ENCODE measurements at places on chromosomes 5 and 9. TPM values are rescaled to one million over a fixed set of nuclear protein-coding genes. Genes with fewer than 3 reads are reported as not detected.

Gene TOR4A
- total RNA-seq, result 19.9 TPM

Gene SLCO6A1
- total RNA-seq, result not detected

Gene IL5
- total RNA-seq, result not detected

Gene CARD9
- 0.24 TPM for total RNA-seq

Gene C1QTNF3
- total RNA-seq, result 0.41 TPM

Gene NNT
- 34.0 TPM for total RNA-seq

Gene FLT4
- 0.17 TPM for total RNA-seq

Gene UGT3A1
- total RNA-seq, result not detected

Gene RASEF
- total RNA-seq, result 0.07 TPM

Gene CAVIN4
- 0.67 TPM for total RNA-seq

Gene PCDHAC2
- total RNA-seq, result 4.6 TPM

Gene KIF27
- 3.9 TPM for total RNA-seq

Gene SLC36A2
- not detected for total RNA-seq

Gene FBP2
- total RNA-seq, result not detected

Gene ORM2
- not detected for total RNA-seq

Gene INPP5E
- total RNA-seq, result 12.6 TPM

Gene SOWAHA
- total RNA-seq, result 0.03 TPM

Gene SPAG8
- 0.58 TPM for total RNA-seq

Gene CDX1
- total RNA-seq, result not detected

Gene TRIM23
- total RNA-seq, result 6.6 TPM

Gene NDUFS6
- 84.6 TPM for total RNA-seq

Gene IFNA2
- not detected for total RNA-seq

Gene GPR151
- not detected for total RNA-seq

Gene RPS14
- total RNA-seq, result 2,193 TPM

Gene LHX6
- 0.44 TPM for total RNA-seq

Gene MEF2C
- total RNA-seq, result 0.41 TPM

Gene CDC20B
- total RNA-seq, result not detected

Gene SAXO1
- total RNA-seq, result not detected

Gene C9orf57
- not detected for total RNA-seq

Gene SPARC
- 490 TPM for total RNA-seq

Gene TIMD4
- total RNA-seq, result not detected

Gene SPAAR
- total RNA-seq, result not detected

Gene WWC1
- total RNA-seq, result 37.9 TPM

Gene NUTM2G
- not detected for total RNA-seq

Gene NUDCD2
- total RNA-seq, result 23.8 TPM

Gene SECISBP2
- 21.5 TPM for total RNA-seq

Gene SLC6A19
- total RNA-seq, result not detected

Gene CXXC5
- total RNA-seq, result 1.0 TPM

Gene OR1Q1
- total RNA-seq, result not detected

Gene CYLC2
- total RNA-seq, result not detected

Gene PHF24
- total RNA-seq, result 0.54 TPM

Gene CENPK
- total RNA-seq, result 33.3 TPM

Gene CRHBP
- total RNA-seq, result not detected

Gene LCN1
- total RNA-seq, result not detected

Gene SHROOM1
- 2.9 TPM for total RNA-seq

Gene OR2V1
- total RNA-seq, result not detected

Gene TRPM6
- total RNA-seq, result 0.28 TPM

Gene NEUROG1
- not detected for total RNA-seq

Gene SCAMP1
- 25.4 TPM for total RNA-seq

Gene LCN10
- not detected for total RNA-seq

Gene SLC6A18
- total RNA-seq, result not detected

Gene ADAMTS16
- total RNA-seq, result not detected

Gene CCDC180
- total RNA-seq, result 0.54 TPM

Gene CFAP157
- not detected for total RNA-seq

Gene STKLD1
- total RNA-seq, result 0.49 TPM

Gene CCDC192
- total RNA-seq, result not detected

All from foreskin keratinocyte (primary cell).